ENCODE measurements at places on chromosomes 2 and 18.

- DNase-seq: no peak
Measured at GRCh38 chr2:189369566-189369965, 71.7 kb upstream of the WDR75 start.

DNA sequence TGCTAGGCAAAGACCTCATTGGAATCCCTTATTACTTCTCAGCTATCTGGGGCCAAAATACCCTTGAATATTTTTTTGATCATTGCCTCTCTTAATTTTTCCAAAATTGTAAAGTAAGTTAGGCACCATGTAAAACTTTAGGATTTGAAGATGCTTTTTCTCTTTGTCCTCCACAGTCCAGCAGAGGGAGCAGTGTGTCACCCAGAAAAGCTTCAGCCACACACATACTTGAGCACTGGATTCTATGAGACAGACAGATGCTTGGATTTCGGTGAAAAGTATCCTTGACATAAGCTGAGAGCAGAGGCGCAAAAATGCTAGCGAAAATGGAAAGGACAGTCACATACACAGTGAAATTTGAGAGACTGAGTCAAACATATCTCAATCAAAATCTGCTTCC lies 74.7 kb upstream of the KCNJ3 start:
- DNase-seq: no peak

GRCh38 chr2:106523976-106524665 lies 37.0 kb downstream of the CD8B2 start:
- DNase-seq: no peak

DNA sequence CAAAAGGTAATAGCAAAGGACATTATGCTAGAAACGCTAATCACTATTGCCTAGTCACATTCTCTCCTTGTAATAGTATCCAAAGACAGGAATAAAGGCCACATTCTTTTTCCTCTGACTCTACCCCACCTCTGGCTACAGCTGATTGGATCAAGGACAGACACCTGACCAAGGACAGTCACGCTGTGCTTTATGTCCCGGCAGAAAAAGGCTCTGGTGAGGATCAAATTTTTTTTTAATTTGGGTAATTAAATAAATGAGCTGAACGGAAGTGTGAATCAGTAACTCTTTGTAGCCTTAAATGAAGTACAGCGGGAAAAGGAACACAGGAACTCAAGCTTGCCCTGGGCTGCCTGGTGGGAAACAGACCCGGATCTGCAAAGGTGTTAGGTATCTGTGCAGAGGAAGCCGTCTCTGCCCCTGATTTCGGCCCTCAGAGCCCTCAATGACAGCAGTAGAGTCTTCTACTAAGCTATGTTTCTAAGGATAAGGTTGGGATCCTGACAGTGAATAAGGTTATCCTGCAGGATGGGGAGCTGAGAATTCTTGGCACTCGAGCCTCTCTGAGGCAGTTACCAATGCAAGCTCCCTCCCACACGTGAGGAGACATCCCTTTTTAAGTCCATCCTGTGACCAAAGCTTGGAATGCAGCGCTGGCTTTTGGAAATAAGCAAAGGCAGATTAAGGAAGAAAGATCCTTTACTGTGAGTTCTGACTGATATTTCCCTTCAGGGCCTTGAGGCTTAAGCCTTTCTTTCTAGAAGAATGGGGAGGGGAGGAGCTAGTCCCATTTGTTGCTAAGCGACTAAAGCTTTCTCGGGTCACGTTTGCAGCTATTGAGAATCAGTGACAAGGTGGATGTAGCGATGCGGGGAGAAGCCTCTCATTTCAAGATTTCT lies 37.8 kb upstream of the IKZF2 start:
- no peak for DNase-seq

DNA sequence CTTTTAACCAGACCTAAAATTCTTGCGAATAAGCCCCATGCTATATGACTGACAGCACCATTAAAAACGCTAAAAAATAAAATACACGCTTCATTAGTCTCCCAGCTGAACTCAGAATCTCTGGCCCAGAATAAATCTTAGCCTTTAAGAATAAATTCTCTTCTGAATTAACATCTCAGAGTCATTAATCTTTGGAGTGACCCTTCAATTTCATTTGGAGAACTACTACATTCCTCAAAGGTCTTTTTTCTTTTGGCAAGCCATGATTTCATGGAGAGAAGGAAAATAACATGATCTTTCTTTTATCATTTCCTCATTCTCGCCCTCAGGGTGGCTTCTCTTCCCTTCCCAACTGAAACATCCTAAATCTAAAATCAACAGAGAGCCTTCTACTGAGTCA lies 259.0 kb downstream of the AFF3 start:
- DNase-seq: no peak

DNA sequence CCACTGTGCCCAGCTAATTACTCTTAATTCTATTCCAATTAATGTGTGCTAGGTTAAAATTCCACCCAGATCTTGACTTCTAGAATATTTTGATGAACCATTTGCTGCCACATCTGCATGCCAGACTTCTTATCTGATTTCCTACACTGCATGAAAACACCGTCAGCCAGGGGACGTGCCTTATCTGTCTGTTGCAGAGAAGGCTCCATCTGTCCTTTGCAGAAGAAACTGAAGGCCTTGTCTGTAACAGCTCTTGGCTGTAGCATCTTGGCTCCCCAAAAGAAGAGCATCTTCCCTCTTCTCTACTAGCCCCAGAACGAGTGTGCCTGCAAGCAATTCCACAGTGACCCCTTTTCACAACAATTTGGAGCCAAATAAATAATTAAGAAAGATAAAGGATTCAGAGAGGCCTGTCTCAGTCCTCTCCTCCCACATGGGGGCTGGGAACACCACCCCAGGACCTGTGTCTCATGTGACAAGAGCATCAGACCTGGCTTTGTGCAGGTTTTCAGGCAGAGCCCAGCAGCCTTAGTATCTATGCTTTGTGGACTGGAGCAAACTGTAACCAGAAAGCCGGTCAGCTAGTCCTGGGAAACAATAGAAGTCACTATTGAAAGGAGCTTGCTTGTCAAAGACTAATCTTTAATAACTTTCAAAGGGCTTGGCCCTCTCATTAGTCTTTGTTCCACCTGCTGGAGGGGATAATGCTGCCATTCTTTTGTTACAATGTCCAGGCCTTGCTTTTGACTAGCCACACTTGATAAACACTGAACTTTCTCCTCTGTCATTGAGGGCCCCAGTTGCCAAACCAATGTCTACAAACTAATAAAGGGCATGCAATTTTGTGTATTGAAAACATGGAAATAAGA lies 84.0 kb upstream of the NEUROD1 start:
- no peak for DNase-seq

DNA sequence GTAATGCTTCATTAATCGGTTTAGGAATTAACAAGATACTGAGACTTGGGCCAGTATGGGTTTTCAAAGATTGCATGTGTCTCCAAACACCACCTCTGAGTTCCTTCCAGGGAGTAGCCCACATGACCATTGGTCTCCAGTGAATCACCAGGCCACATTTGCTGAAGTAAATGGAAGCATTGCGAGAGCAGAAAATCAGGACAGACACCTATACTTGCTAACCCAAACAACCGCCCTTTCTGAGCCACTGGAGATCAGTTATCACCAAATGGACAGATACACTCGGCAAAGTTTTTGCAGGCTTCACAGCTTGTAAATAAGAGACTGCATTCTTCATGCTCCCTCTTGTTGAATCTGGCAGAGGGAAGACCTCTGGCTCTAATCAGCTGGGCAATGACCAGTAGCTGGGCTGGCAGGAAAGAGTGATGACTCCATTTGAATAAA lies 40.9 kb downstream of the GATA6 start:
- DNase-seq: no peak

GRCh38 chr2:27863146-27863545 lies 27.0 kb downstream of the RBKS start:
- no peak for DNase-seq

DNA sequence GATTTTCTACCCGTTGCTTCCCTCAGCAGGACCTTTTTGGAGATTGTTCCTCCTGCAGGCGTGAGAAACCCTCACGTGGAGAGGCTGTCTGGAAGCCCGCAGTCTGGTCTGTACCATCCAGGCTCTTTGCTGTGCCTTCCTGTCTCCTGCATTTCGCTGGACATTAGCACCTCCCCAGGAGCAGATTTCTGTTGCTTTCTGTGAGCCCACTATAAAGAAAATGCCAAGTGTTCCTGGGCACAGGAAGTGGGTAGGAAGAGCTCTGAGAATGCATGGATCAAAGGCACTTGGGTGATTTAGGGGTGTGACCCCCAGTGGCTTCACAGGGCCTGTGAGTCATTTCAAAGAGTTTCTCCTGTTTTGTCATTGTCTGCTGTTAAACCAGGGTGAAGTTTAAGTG lies 27.3 kb downstream of the SPTBN1 start:
- DNase-seq: no peak

GRCh38 chr2:151437630-151438029 lies 27.9 kb downstream of the RIF1 start:
- no peak for DNase-seq

DNA sequence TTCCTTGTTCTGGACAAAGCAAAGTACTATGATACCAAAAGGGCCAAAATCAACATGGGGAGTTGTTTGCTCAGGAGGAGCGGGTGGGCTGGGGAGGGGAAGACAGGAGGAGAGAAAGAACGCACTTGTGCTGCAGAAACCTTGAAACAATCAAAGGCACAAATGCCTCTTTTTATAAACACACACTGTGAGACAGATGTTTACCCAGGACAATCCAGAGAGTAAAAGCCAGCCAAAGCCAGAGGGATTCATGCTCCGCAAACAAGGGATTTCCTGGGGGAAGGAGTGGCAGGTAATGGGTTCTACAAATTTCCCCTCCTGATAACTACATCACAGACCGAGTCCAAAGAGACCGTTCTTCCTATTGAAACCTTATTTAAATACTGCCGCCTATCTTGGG lies 323.5 kb upstream of the SKOR2 start:
- DNase-seq: no peak

GRCh38 chr2:173990970-173991819 lies 26.0 kb upstream of the SP3 start:
- no peak for DNase-seq

GRCh38 chr2:240234503-240234951 lies 94.1 kb upstream of the OTOS start:
- no peak for DNase-seq

DNA sequence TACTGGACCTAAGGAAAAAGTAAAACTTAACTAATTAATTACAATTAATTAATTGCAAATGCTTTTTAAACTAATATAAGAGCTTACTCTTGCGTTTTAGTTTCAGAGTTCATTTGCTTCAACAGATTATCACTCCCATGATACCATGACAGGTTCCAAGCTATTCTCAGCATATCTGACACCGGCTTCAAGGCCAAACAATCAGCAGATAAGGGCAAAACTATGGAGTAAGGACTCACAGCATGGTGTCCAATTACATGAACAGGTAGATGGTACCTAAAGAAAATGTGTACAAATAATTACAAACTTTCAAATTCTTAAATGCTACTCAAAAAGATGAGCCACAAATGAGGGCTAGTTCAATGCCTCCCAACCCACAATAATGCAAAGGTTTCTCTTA lies 77.2 kb downstream of the RTTN start:
- no peak for DNase-seq

GRCh38 chr2:112835061-112835501 lies 1.5 kb downstream of the IL1B start:
- no peak for DNase-seq

DNA sequence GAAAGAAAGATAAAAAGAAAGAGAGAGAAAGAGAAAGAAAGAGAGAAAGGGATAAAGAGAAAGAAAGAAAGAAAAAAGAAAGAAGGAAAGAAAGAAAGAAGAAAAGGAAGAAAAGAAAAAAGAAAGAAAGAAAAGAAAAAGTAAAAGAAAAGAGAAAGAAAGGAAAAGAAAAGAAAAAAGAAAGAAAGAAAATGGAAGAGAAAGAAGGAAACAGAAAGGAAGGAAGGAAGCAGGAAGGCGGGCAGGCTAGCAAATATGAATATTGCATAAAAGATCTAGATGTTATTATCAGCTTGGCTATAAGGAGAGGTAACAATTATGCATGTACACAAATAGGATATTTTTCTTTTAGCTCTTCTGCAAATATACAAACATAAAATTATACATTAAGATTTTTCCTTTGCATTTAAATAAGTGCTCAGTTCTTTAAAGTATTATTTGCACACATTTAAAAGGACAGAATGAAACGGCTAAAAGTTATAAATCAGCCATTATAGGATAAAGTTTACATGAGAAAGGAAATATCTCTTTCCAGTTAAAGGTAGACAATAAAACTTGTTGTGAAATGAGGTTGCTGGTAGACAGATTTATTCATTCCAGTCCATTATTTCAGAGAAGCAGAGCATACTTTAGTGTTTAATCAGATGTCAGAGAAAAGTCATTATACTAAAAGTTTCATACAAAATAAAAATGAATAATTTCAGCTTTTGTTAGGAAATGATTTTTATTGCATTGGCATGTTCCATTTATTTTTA lies 511.4 kb downstream of the KCNJ3 start:
- DNase-seq: no peak

- DNase-seq: no peak
Measured at GRCh38 chr2:74554820-74555531, 456 bp downstream of the DOK1 start.

DNA sequence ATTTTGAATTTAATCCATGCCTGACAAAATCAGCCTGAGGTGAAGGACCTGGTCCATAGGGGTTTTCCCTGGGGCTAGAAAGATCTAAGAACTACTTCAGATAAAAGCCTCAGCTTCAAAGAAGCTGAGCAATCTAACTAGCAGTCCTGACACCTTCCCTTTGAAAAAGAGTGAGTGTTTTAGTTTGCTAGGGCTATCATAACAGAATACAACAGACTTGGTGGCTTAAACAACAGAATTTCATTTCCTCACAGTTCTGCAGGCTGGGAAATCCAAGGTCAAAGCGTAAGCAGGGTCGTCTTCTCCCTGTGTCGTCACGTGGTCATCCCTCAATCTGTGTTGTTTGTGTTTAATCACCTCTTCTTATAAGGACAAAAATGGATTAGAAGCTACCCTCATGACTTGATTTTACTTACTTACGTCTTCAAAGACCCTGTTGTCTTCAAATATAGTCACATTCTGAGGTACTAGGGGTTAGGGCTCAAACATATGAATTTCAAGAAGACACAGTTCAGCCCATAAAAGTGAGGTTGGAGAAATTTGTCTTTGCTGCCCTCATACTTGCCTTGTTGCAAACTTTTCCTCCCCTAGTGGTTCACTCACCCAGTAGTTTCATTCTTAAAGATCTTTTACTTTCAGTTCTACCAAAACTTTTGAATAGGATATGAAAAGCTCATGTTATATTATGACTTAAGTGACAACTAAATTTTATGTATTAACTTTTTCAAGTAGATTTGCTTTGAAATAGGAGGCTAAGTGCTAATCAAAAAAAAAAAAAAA lies 673.8 kb downstream of the ARHGAP15 start:
- no peak for DNase-seq

- no peak for DNase-seq
Measured at GRCh38 chr2:157364257-157364974, 38.8 kb upstream of the ERMN start.

GRCh38 chr2:5933669-5934068 lies 241.5 kb downstream of the SOX11 start:
- no peak for DNase-seq

Data from stimulated activated CD4-positive, alpha-beta T cell treated with anti-CD3 and anti-CD28 coated beads, Interleukin-15, amount 100 ng/mL, for 1 hour (primary cell).